Stimulated activated CD8-positive, alpha-beta memory T cell treated with anti-CD3 and anti-CD28 coated beads, Interleukin-4, amount 100 ng/mL, for 24 hours (primary cell): ENCODE measurements at places on chromosomes 13 and 19.

DNA sequence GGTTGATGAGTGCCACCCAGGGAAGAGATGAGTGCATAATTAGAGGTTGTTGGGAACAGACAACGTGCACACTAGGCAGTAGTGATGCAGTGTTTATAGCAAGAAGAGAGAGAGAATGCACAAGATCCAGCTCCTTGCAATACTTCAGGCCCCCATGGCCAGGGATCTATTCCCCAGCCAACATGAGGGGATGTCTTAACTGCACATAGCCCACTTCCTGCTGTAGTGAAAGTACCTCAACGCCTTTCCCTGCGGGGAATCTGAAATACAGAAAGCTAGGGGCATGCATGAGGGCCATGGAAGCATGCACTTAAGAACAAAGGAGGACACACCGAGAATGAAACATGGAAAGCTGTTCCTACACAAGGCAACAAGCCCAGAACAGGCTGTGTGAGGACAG, 636.7 kb upstream of the GPC6 start:
- DNase-seq = no peak

GRCh38 chr19:53394522-53394973, 401 bp upstream of the ZNF765 start:
- no peak for DNase-seq

GRCh38 chr13:68261105-68261504, 1031.0 kb upstream of the PCDH9 start:
- no peak for DNase-seq

DNA sequence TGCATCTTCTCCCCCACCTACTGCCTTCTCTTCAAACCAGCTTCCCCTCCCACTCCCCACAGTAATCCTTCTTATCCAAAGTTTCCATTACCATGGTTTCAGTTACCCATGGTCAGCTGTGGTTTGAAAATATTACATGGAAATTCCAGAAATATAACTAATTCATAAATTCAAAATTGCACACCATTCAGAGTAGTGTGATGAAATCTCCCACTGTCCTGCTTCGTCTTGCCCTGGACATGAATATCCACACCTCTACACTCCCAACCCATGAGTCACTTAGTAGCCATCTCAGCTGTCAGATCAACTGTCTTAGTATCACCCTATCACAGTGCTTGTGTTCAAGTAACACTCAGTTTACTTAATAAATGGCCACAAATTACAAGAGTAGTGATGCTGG, 3.8 kb upstream of the KCTD12 start:
- DNase-seq = no peak

GRCh38 chr13:99154064-99154463, 46.6 kb upstream of the UBAC2 start:
- DNase-seq = no peak

GRCh38 chr13:111202745-111203144, 87.6 kb downstream of the ARHGEF7 start:
- no peak for DNase-seq

- no peak for DNase-seq
These were observed 122.0 kb upstream of the FNDC3A start for GRCh38 chr13:48853728-48854102.

DNA sequence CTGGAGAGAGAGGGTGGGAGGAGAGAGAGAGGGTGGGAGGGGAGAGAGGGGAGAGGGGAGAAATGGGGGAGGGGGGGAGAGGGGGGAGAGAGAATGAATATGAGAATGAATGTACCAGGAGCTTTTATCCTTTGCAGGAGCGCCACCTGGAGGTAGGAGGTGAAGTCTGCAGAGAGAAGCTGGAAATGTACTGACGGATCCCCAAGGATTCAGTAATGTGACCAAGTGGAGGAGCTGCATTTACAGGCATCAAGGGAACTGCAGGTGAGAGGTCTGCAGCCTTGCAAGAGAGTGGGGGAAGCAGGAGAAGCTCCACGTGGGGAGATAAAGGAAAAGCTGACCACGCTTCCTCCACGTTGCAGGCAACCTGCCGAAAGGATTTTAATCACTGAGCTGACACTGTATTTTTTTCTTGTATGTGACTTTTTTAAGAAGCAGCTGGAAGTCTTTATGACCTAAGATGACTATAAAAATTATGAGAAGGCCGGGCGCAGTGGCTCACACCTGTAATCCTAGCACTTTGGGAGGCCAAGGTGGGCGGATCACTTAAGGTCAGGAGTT, 33.7 kb downstream of the VSTM1 start:
- peak; percentile 24 for DNase-seq

GRCh38 chr13:49938314-49938713, 2.2 kb upstream of the SPRYD7 start:
- DNase-seq = no peak

DNA sequence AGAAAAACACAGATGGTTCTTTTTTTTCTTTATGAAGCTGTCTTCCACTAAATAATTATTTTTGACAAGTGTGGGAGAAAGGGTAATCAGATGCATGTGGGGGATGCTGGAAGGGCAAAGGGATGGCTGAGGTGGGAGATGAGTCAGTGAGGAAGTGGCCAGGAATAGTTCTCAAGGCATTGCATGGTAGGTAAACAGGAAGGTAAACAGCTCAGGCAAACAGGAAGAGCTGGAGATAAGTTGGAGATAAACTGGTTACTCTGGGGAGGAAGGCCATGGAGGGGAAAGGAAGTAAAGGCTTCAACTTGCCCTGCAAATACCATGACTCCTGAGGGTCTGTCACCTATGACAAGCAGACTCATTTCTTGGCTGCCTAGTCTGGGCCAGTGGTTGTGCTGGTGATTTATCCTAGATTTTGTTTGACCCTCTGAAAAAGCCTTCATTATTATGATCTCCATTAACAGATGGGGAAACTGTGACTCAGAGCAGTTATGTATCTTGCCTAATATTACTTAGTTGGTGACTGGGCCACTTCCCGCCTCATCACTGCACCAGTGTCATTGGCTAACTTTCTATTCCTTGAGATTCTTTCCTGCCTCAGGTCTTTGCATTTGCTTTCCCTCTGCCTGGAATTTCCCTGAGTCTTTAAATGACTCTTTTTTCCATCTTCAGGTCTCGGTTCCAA, 17.1 kb downstream of the ACTL9 start:
- no peak for DNase-seq

- no peak for DNase-seq
These were observed at the start of gene LTBP4 for GRCh38 chr19:40601134-40601974. LTBP4 (plus strand) TSS chr19:40601369; CDS start chr19:40601388, 19 bp downstream.

DNA sequence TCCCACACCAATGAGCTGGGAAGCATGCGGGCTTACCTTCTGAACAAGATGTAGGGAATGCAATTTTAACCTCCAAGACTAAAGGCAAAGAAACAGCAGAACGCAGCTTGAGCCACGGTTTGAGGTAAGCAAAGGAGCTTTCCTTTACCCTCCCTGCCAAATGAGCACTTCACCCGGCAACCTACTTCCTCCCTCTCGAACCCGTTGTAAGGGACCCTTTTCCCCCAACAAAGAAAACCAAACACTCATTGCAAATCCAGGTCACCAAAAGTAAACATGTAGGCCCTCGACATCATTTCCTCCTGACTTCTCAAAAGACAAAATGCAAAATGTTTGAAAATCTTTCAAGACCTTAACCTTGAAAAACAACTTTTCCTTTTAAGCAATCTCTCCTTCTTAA, 65.3 kb downstream of the ABCC4 start:
- DNase-seq = no peak

GRCh38 chr19:55345818-55346724, 6.4 kb downstream of the KMT5C start:
- DNase-seq = no peak
